ENCODE measurements at places on chromosomes 5 and 9.

DNA sequence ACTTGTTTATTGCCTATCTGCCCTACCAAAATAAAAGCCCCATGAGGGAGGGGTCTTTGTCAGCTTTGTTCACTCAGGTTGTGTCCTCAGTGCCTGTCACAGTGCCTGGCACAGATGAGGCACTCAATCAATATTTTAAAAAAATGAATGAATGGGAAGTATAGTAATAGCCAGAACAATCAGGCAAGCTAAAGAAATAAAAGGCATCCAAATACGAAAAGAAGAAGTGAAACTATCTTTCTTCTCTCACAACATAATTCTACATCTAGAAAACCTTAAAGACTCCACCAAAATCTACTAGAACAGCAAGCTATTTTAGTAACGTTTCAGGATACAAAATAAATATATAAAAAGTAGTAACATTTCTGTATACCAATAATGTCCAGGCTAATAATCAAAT, 37.8 kb upstream of the C5orf63 start:
- no peak for DNase-seq

DNA sequence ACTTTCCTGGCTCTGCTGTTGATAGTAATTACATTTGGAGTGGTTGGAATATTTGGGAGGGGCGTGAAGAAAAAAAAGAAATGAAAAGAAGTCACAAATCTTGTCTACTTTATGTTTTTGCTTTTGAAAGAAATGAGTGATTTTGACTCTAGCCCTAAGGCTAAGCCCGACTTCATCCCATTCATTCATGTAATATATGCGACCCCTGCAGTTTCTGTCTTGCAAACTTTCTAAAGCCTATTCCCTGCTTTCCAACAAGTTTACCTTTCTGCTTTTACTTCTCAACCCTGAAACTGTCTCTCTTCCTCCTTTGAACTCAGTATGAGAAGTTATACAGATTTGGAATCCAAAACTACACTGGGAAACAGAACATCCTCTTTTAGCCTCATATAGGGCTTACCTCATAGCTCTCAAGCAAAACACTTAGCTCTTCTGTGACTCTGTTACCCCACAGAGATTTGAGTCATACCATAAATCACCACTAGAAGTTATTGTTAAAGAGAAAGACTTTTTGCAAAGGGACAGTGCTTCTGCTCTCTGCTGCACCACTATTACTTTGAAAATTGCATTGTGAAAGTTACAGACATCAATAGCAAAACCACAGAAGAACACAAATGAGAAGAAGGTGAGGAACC, 1.6 kb downstream of the CFAP95 start:
- DNase-seq: no peak

- no peak for DNase-seq
These were observed 529.3 kb downstream of the BNC2 start for GRCh38 chr9:16341177-16341576.

GRCh38 chr9:129317179-129318011, 139.3 kb upstream of the IER5L start:
- no peak for DNase-seq

DNA sequence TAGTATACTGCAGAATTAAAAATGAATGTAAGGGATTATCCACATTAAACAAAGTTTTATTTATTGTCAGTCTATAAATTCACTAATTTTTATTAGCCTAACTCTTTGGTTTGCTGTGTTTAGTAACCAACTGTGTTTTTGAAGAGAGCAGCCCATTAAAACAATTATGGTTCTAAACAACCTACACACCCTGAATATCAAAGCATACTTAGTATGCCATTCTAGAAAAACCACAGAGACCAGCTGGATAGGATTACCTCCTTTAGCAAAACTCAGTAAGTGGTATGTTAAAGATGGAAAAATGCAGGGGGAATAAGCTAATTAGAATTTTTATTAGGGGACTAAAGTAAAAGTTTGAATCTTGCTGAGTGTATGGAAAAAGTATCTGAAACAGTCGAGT, 1981.7 kb upstream of the NUDT12 start:
- no peak for DNase-seq

- no peak for DNase-seq
These were observed 147.5 kb downstream of the NXNL2 start for GRCh38 chr9:88682431-88682831.

DNA sequence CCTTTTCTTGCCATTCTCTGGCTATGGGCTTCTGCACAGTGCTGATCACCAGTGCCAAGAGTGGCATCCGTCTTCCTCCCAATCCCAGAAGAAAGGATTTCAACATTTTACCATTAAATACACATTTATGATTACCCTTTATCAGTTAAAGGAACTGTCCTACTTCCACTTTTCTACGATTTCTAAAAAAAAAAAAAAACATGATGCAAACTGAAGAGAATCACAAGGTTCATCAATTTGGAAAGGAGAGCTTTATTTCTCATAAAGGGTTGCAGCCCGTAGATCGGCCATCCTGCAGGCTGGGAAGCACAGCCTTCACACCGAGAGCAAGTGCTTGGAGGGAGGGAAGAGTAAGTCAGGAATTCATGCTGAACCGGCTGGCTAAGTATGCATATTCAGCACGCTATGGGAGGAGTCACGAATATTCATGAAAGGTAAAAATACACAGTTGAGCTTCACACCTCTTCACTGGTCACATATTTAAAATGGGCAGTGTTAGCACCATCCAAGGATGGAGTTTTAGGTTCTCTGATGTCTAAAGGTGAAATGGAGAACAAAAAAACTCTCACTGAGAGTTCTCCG, 52.5 kb upstream of the SEMA4D start:
- DNase-seq: no peak

DNA sequence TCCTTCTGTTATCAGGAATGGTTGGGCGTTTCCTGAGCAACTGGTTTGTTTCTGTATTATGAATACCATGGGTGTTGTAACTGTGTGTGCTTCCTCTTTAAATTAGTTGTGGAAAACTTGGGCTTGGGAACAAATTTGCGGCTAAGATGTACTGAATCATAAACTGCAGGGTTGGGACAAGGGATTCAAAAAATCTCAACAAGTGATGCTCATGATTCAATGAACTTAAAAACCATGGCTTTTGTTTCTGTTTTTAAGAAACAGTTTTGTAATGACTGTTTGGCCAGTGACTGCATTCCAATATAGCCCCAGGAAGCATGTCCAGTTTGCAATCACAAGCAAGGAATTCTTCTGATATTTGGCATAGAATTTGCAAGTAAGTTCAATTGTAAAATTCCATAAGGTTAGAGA, 657.5 kb upstream of the WWC1 start:
- DNase-seq: no peak

- DNase-seq: no peak
These were observed 271.9 kb downstream of the NSG2 start for GRCh38 chr5:174317256-174317894.

DNA sequence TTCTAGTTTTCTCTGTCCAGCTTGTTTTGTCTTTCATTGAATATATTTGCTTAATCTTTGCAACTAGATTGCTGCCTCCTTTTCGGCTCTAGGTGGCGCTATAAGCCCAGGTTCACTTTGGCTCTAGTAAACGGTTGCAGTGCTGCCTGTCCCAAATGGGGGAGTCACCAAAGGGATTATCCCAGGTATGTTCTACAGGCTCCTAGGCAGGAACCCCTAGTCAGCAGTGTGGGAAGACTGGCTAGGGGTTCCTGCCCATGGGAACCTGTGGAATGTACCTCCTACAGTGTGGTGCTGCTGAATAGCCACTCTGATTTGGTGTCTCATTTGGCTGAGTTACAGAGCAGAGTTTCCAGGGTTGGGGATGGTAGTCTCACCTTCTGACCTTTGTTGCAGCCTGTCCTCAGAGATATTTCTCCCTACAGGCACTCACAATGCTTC, 85.2 kb downstream of the ARSB start:
- no peak for DNase-seq

GRCh38 chr5:17185773-17186172, 31.7 kb upstream of the BASP1 start:
- no peak for DNase-seq

GRCh38 chr9:129524582-129525270, 96.2 kb downstream of the C9orf50 start:
- DNase-seq: no peak

- no peak for DNase-seq
These were observed 27.3 kb downstream of the ANP32B start for GRCh38 chr9:98010445-98010844.

GRCh38 chr5:39040875-39041274, 33.3 kb downstream of the RICTOR start:
- no peak for DNase-seq

DNA sequence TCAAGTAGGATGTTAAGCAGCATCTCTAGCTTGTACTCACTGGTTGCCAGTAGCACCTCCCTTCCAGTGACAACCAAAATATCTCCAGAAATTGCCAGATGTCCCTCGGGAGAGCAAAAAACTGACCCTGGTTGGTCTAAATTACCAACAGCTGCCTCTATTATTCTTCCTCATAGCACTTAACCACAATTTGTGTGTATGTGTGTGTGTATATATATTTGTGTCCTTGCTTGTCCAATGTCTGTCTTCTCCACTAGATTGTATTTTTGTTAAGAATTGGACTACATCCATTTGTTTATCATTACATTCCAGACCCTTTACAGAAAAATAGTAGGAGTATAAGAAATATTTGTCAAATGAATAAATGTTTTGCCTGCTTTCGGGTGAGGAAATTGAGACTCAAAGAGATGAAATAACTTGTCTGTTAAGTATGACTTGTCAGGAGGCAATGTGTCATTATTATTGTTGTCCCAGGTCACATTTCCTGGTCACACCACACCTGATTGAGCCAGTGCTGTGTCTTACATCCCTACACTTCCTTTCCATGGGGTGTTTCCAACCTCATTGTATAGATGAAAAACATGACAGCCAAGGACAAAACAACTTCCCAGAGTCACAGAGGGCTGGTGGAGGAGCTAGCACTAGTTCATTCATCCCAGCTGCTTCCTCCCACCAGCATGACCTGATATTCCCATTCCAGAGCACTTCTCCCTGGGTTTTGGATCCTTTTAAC, 11.4 kb upstream of the GRPEL2 start:
- no peak for DNase-seq

GRCh38 chr5:139811274-139811607, 15.6 kb downstream of the PSD2 start:
- DNase-seq: no peak

Measured in naive thymus-derived CD8-positive, alpha-beta T cell (primary cell).